ENCODE measurements at places on chromosomes 6 and 20.

DNA sequence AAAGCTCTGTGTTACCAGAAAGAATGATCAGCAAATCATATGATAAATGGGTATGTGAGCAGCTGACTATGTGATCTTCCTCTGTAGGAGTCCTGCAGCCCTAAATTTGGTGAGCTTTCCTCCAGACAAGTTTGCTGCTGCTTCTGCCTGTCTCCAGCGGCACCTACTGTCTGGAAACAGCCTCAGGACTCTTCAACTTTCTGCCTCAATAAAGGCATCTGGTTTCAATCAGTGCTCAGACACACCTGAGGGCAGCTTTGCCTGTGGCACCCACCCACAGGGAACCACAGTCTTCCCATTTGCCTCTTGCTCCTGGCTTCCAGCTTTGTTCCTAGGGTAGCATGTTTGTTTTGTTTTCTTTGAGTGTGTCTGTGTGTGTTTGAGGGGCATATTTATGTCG is 727.9 kb upstream of the MAN1A1 start:
- no peak for DNase-seq

GRCh38 chr6:109015176-109015575 is 79.5 kb downstream of the SESN1 start:
- DNase-seq: no peak

GRCh38 chr6:70738028-70738427 is 70.3 kb downstream of the SMAP1 start:
- no peak for DNase-seq

DNA sequence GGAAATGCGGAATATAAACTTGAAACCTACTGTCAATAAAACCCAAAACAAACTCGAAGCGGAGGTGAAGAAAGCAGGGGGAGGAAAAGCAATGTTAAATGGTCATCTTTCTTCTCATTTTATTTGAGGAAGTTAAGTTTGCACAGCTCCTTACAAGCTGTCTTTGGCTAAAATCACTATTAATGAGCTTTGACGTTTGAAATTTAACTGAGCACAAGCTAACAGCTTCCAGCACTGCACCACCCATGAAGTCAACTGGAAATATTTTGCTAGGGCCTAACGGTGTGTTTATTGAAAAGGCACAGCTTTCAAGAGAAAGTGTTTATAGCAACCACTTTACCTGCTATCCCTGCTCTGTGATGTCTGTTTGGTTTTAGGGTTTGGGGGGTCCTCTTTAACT is 103.8 kb downstream of the PKHD1 start:
- DNase-seq: no peak

GRCh38 chr20:63591147-63591533 is 17.1 kb upstream of the HELZ2 start:
- DNase-seq: no peak

GRCh38 chr6:164230259-164230658 is 815.7 kb downstream of the QKI start:
- no peak for DNase-seq

- peak; percentile 31 for DNase-seq
These were observed 31.1 kb downstream of the SERPINB6 start for GRCh38 chr6:2940010-2940850.

- DNase-seq: no peak
These were observed 689 bp upstream of the KCNB1 start for GRCh38 chr20:49483018-49483695.

- DNase-seq: no peak
These were observed 338.2 kb upstream of the PREP start for GRCh38 chr6:105740946-105741645.

GRCh38 chr6:51152594-51152993 is 333.9 kb downstream of the TFAP2B start:
- no peak for DNase-seq

DNA sequence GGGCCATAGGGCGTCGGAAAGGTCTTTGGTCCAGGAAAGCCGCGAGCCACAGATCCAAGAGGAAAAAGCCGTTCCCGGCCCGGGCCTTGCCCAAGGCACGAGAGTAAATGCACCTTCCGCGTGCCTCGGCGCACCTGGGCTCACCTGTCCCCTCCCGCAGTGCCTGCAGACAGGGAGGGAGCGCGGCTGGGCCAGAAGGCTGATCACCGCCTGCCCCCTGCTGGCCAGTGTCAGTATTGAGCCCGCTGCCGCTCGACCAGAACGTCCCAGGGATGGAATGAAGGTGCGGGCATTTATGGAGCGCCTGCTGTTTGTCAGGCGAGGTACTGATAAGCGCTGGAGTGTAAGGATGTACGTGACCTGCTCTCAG is 679 bp upstream of the LPIN3 start:
- DNase-seq: peak; percentile 69

DNA sequence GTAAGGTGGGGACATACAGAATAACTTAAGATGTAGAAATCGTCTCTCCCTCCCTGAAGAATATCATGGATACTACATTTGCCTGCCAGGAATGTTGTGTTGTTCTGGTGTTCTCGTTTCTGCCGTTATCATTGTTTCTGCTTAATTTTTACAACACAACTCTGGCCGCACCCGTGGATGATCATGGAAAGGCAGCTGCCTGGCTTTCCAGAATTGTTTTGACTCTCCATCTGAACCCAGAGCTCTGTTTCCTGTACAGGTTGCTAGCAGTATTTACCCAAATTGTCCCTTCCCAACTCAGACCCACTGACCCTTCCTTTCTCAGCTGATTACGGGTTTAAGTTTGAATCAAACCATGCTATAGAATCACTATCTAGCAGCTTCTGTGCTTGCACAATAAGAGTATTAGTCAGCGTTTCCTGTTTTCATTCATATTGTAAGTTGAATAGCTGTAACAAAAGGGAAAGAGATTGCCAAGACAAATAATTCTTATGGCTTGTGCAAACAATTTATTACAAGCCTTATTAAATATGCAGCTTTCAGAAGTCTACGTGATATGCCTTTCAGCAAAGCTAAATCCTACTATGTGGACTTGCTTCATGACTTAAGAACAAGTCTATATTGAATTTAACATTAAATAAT is 139.0 kb downstream of the MTHFD1L start:
- no peak for DNase-seq

DNA sequence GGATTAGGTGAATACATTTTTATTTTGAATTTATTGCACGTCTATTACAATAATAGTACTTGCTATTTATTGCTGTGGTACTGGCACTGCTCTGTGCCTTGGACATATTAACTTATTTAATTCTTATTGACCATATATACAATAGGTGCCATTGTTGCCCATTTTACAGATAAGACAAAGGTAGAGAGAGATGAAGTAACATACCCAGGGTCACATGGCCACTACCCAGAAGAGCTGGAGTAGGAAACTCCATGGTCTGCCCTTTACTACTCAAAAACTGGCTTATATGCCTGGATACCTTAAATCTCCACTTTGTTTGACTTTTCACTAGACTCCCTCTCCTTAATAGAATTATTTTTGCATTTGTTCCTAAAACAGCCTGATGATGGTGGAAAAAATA is 67.5 kb downstream of the ADGRG6 start:
- no peak for DNase-seq

- DNase-seq: no peak
These were observed 96.4 kb downstream of the RPS12 start for GRCh38 chr6:132910759-132911158.
